ENCODE measurements at places on chromosomes 5 and 9. TPM values are rescaled to one million over a fixed set of nuclear protein-coding genes. Genes with fewer than 3 reads are reported as not detected.

GRCh38 chr5:89934069-89934468, 475.5 kb downstream of the CETN3 start:
- no peak for DNase-seq

DNA sequence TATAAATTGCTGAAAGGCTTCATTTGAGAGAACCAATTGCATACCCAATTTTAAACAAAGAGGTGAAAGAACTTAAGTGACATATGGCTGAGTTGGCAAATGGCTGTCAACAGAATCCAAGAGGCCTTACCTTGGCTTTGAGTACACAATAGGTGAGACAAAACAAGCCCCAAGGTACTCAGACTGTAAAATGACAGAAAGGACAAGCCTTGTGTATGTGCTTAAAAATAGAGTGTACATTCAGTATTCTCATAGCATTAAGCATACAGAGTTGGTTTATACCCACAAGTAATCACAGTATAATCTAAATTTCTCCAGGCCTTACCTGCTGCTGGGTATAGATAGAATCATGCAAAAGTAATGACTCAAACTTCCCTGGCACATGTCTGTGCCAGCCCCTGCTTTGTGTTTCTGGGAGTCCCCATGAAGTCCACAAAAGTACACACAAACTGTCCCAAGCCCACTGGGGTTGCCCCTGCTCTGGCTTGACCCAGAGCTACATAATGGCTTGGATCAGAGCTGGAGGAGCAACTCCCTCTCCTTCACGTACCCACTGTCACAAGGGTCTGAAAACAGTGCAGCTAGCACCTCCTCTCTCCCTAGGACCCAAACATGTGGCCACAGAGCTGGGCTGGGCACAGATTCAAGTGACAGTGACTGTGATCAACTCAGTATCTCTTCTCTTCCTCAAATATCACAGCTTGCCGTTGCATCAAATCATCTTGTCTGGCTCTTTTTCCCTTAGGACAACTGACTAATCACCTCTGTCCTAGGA, 250.8 kb downstream of the ENC1 start:
- no peak for DNase-seq

Gene ADAMTSL1
- 0.20 TPM for total RNA-seq

- no peak for DNase-seq
These were observed 563.9 kb downstream of the HTR1A start for GRCh38 chr5:63398346-63398745.

DNA sequence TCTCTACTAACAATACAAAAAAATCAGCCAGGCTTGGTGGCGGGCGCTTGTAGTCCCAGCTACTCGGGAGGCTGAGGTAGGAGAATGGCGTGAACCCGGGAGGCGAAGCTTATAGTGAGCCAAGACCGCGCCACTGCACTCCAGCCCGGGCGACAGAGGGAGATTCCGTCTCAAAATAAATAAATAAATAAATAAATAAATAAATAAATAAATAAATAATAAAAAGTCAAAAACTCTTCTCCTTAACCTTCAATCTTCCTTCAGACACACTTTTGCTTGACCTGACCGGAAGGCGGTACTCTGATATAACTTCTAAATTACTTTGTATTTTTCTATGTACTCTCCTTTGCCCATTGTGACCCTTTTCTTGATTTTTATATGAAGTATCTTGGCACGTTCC, 302.1 kb downstream of the SLF1 start:
- no peak for DNase-seq

DNA sequence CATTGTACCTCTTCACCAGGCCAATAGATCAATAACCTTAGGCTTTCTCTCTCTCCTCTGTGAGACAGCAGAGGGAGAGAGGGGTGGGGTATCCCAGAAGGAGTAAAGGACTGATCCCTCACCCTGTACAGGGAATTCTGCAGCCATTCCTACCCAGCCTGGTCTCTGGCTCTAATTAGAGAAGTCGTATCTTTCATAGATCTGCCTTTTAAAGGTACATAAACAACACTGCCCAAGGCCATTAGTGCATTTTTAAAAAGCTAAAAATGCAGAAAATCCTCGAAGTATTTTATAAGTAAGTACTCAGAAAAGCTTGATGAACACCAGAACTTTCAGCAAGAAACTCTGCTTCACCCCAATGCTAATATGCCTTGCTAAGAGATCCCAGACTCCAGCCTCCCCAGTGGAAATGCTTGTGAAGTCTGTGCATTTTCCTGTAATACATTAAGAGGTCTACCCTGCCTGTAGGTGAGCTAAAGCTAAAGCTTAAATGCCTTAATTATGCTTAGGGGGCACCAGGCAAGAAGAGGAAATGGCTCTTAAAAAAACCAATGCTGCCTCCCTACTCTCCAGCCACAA, 200.0 kb upstream of the ANKRD55 start:
- no peak for DNase-seq

DNA sequence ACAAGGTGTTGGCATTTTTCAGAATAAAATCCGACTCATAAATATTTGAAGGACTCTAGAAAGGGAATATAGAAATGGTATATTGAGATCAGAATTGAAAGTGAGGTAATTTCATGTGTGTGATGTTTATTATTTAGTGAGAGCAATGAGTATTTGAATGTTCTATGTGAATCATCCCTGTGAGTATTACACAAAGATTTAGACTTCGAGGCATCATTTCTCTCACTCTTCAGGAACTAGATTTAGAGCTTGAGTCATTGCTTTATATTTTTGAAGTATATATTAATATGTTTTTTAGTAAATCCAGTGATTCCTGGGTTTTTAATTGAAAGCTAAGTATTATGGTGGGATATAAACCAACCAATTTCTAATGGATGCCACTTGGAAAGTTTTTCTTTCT, 91.2 kb downstream of the RAB3C start:
- DNase-seq = no peak

GRCh38 chr9:71509054-71509453, 259.3 kb downstream of the CEMIP2 start:
- DNase-seq = no peak

DNA sequence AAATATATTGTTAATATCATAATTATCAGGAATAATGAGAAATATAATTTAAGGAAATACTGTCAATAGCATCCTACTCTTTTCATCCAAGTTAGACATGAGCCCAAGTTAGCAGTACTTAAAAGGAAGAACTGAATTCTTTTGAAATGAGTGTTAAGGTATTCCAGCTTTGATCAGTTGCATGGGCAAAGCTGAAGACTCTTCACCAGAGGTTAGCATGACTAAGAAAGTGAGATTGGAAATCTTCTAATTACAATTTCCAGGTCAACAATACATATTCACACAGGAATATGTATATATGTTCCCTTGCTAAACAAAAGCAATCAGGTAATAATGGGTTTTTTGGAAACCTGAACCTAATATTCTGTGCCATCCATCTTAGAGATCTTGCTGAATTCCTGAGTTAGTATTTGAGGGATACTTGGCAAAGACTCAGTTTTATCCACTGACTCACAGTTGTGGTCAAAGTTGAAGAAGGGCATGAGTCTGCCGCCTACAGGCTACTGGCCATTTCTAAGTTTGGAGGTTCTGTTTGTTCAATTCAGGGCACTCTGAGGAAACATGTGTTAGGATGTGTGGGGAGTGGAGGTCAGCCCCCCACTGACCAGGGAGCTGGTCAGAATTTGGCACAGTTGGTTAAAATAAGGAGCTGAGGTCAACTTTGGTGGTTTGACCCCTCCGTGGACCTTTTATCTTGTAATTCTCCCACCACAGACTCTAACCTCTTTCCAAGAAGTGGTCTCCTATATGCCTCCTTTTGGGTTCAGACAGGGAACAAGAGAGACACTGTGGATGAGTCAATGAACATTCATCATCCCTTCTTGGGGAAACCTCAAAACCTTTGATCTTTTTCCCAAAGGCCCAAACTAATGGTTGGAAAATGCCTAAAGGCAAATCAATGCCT, 118.3 kb downstream of the PIK3R1 start:
- DNase-seq = no peak
